ENCODE measurements at places on chromosomes 3 and 15. TPM values are rescaled to one million over a fixed set of nuclear protein-coding genes. Genes with fewer than 3 reads are reported as not detected.

DNA sequence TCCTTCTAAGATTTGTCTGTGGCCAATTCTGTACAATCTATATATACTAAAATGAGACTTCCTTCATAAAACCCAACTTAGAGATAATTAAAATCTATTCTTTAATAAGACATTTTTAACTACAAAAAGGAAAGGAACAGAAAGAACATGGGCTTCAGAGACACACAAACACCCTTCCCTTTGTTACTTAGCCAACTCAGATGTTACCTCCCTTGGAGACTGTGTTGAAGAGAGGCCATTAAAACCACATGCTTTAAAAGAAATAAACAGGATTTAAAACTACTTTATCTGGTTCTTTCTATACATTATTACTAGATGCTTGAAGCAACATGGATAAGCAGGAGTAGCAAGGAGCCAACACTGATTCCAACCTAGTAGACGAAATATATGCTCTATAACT lies 42.0 kb downstream of the LRRFIP2 start:
- no peak for DNase-seq

DNA sequence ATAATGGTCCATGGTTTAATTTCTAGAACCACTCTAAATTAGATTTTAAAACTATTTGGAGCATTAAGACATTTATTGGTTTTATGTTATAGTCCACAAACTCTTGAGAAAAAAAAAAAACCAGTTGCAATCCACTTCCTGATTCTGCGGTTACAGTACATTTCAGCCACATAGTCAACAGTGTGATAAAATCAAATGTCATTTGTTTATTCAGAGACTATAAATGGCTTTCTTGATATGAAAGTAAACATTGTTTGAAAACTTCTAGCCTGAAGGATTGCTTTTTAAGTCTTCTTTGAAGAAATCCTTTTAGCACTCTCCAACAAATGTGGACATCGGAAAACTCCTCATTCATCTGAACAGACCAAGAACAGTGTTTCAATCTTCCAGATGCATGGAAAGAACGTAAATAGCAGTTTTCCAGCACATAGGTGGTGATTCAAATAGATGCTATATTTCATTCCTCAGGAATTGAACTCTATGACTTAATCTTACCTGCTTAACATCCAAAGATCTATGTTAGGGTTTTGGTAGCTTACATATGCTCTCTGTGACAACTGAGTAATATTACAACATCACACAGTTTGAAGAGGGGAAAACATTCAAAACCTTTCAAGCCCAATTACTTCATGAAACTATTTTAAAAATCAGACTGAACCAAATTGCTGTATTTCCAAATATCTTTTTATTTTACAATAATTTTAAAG lies 87.8 kb upstream of the UBE2E2 start:
- DNase-seq, result no peak

DNA sequence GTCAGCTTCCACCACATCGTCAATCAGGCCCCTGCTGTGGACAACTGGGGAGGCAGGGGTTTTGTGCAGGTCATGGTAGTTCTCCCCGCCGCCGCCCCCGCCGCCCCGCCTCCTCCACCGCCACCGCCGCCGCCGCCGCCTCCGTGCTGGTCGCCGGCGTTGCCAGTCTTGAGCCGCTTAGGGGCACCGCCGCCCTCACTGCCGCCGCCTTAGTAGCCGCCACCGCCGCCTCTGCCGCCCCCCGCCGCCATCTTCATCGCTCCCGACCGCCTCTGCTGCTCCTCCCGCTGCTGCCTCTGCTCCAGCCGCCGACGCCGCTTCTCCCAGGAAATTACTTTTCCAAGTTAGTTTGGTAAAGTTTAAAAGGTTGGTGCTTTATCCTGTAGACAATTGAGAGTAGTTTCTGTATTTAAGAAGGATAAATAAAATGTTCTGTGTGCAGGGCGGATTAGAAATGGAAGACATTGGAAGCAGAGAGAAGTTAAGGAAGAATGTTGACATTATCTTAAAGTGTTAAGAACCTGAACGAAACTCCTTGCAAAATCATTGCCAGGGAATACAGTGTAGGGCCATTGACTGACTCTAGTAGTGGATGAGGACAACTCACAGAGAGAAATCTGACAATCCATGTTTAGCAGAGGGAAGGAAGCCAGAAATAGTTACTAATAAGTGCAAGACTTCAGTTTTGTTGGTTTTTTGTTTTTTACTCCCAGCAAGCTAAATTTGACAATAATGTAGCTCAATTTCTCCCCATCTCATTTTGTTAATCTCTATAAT lies 53.0 kb upstream of the GOLGA8A start:
- no peak for DNase-seq

- DNase-seq, result no peak
These were observed 421.5 kb downstream of the MAGI1 start for GRCh38 chr3:65617209-65617608.

DNA sequence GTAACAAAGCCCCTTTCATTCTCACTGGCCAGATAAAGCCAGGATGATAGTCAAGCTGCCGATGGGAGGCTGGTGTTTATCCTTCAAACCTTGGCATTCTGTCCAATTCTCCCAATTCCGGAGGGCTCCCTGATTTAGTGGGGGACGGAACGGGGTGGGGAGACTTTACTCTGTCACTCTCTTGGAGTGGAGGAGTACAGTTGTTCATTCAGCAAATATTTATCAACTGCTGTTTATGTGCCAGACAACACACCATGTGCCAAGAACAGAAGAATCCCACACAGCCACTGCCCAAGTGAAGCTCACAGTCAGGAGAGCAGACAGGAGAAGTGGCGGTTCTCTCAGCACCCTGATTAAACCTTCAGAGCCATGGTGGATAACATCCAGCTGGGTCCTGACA lies 63.3 kb downstream of the WNT5A start:
- no peak for DNase-seq

- no peak for DNase-seq
These were observed 38.4 kb upstream of the THBS1 start for GRCh38 chr15:39542385-39543065.

- no peak for DNase-seq
These were observed 92.2 kb downstream of the TBC1D2B start for GRCh38 chr15:77985031-77985930.

- DNase-seq, result no peak
These were observed 96.1 kb upstream of the ICE2 start for GRCh38 chr15:60574801-60575631.

- DNase-seq, result no peak
These were observed 110.9 kb downstream of the STXBP5L start for GRCh38 chr3:121018917-121019321.

- no peak for DNase-seq
These were observed 59.8 kb downstream of the ZNF860 start for GRCh38 chr3:32041316-32041715.

DNA sequence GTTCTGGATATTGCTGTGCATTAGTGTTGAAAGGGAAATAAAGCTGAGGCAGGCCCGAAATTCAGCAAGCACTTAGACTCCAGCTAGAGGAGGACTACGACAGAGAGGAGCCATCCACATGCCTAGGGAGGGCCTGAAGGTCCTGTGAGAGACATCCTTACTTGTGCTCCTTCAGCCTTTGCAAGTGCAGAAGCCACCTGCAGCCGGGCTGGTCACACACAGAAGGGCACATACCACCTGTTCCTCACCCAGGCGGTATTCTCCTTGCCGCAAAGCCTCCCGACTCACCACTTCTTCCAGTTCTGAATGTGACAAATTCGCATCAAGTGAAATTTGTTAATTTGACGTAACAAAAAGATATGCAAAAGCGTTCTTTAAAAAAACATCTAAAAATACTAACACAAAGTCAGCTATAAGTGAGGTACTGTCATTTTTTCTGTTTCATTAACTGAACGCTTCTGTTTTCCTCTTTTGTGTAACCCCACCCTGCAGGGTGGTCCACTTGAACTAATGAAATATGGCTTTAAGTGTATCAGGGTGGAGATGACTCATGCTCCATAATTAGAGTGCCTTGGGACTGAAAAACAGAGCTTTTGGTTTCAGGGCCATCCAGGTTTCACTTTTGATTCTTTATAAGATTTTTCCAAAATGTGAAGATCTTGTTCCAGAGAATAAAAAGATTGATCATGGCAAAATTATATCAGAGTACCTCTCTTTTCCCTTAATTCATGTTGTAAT lies 467.9 kb upstream of the ATP11B start:
- no peak for DNase-seq

GRCh38 chr3:37170060-37170459 lies 4.3 kb downstream of the LRRFIP2 start:
- DNase-seq, result no peak

Gene ECE2
- 2.3 TPM for total RNA-seq

Gene C3orf52
- total RNA-seq, result 4.4 TPM

Gene SORD
- total RNA-seq, result 14.7 TPM

Gene TTC23
- total RNA-seq, result 16.8 TPM

Gene GOLGA6A
- not detected for total RNA-seq

Gene EXD1
- total RNA-seq, result not detected

Gene HTR3D
- not detected for total RNA-seq

Gene HIGD1A
- total RNA-seq, result 179 TPM

Gene HDDC3
- 13.5 TPM for total RNA-seq
